Stimulated activated CD4-positive, alpha-beta T cell treated with anti-CD3 and anti-CD28 coated beads, Interleukin-1b, Interleukin-23, amount 100 ng/mL, for 1 hour (primary cell): ENCODE measurements at places on chromosomes 3 and 15.

DNA sequence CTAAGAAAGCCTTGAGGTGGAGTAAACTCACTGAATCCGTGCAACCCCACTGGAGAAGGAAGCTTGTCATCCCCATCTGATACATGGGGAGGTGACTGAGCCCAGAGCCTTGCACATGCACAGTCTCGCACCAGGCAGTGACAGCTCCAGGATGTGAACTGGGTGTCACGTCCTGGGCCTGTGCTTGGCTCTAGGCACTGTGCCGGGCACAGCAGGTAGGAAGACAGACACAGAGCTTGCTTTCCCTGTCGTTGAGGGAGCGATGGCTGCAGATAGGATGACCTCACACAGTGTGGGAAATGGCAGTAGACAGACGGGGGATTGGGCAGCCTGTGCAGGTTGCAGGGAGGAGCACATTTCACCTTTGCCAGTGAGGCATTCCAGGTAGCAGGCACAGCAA is 12.2 kb upstream of the ATP2B2 start:
- no peak for DNase-seq

DNA sequence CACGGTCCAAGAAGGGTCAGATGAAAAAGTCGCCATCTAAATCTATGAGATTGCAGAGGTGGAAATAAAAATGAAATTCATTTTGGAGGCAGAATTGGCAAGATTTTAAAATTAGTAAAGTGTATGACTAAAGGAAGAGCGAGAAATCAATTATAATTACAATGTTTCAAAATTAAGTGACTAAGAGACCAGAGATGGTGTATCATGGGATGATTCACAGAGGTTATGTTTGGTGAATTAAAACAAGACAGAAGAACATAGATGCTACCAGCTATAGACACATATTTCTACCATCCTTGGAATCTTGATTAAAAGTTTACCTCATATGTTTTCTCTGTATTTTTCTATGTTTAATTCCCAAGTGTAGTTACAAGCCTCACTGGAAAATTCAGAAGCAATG is 308.9 kb upstream of the DNAJC19 start:
- no peak for DNase-seq

GRCh38 chr3:194690501-194691372 is 5.1 kb downstream of the FAM43A start:
- DNase-seq = no peak

- no peak for DNase-seq
Observed at GRCh38 chr3:71241981-71242560, 341.5 kb downstream of the FOXP1 start.

DNA sequence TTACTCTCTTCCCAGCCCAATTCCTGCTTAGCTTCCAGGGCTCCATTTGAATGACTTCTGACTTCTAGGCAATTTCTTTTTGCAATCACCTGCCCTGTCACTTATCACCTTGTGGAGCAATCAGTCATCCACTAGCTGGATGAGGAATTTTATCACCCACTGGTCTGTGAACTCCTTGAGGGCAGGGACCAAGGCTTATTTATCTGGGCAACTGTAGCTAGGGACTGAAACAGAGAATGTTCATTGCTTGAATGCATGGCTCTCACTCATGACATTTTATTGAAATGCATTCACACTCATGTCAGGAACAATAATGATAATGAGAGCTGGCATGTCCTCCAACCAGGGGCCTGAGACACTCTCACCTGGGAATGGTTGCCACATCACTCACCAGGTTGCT is 15.5 kb downstream of the TNFAIP8L3 start:
- DNase-seq = no peak

GRCh38 chr15:47924381-47924780 is 196.4 kb upstream of the SLC24A5 start:
- DNase-seq = no peak

DNA sequence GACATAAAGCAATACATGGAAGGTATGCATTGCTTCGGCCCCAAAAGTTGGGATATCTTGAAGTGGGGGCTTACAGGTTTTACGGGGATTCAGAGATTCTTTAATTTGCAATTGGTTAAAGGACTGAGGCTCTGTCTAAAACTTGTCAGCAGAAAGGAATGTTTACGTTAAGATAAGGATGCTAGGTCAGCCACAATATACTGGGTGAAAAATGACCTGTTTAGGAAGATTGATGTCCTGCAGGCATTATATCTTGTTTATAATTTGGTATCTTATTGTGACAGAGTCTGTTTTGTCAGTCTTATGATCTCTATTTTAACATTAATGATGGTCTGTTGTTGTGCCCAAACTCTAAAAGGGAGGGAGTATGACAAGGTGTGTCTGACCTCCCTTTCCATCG is 15.3 kb upstream of the CCNDBP1 start:
- DNase-seq = no peak

- no peak for DNase-seq
Observed at GRCh38 chr3:3632449-3632848, 166.8 kb upstream of the LRRN1 start.

DNA sequence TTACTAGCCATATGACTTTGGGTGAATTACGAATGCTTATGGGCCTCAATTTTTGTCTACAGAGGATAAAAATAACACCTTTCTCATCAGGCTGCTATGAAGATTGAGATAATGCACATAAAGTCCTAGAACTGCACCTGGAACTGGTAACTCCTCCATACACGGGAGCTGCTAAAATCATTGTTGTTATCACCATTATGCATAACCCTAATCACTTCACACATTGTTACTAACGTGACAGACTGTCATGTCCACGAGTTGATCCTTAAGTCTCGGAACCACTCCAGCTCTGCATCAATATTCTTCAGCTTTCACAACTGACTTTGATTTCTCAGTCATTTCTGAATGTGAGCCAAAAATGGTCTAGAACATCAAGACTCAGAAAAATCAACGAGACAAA is 64.1 kb downstream of the RFTN1 start:
- no peak for DNase-seq

DNA sequence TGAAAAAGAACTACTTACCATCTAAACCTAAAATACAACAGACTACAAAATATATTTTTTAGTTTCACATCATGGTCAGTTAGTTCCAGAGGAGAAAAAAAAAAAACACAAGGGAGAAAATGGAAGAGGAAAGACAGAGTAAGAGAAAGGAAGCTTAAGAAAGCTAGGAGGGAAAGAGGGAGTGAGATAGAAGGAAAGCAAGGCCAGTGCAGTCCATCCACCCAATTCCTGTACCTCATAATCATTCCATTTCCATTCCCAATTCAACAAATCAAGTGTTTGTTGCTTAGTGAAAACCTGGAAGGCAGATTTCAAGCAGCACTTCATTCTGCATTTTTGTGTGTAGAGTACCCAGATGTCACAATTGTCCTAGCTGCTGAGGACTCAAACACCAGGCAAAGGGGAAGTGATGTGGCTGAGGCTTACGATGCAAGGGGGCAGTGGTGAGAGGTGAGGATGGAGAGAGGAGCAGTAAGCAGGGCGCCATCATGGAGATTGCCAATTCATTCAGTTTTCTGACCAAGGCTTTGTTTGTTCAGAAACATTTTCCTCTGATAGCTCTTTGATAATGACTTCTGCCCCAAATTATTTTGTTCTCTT is 83.6 kb upstream of the GSK3B start:
- DNase-seq = no peak

DNA sequence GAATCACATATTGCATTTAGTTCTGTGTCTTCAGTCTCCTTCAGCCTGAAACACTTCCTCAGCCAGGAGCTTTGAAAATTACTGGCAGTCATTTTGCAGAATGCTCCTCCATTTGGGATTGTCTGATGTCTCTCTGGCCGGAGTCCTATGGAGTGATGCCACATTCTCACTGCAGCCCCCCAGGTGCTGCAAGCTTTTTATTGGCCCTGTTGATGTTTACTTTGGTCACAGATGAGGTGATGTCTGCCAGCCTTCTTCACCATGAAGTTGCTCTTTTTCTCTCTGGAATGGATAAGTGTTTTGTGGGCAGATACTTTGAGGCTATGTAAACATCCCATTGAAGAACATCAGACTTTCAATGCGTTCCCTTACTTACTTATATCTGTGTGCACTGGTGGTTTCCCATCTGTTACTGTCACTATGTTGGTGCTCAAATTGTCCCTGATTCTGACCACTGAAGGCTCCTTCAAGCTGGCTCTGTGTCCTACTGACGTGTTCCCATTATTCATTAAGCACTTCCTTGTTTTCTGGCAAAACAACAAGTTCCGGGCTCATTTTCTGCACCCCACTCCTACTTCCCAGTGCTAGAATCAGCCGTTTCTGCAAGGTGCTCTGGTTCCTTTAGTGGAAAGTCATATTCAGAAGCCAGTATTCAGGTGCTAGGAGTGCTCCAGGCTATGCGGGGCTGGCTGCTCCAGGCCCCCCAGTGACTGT is 1.4 kb upstream of the CLEC3B start:
- no peak for DNase-seq

GRCh38 chr3:87793337-87793877 is 265.4 kb downstream of the CGGBP1 start:
- no peak for DNase-seq

DNA sequence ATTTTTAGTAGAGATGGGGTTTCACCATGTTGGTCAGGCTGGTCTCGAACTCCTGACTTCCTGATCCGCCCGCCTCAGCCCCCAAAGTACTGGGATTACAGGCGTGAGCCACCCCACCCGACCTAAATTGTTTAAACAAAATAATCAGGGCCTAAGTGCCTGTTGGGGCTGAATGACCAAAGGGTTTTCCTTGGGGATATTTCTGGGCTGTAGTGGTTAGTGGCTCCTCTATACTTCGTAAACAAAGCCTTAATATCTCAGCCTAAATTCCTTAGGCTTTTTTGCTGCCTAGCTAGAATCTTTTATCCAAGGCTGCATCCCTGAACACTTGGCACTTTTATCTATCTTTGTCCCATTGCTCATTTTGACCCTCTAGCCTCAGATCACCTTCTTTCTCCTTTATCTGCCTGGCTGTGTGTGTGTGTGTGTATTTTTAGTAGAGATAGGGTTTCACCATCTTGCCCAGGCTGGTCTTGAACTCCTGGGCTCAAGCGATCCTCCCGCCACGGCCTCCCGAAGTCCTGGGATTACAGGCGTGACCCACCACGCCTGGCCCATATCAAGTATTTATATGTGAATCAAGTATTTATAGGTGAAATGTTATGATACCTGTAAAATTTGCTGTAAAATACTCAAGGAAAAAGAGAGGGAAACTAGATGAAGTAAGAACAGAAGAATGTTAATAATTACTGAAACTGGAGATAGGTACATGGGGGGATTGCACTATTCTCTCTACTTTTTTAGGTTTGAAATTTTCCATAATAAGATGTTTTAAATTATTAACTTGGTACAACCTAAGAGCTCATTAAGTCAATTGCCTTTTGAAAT is 1.8 kb downstream of the NUSAP1 start:
- DNase-seq = no peak

GRCh38 chr3:171760477-171760876 is 49.8 kb downstream of the PLD1 start:
- DNase-seq = no peak

DNA sequence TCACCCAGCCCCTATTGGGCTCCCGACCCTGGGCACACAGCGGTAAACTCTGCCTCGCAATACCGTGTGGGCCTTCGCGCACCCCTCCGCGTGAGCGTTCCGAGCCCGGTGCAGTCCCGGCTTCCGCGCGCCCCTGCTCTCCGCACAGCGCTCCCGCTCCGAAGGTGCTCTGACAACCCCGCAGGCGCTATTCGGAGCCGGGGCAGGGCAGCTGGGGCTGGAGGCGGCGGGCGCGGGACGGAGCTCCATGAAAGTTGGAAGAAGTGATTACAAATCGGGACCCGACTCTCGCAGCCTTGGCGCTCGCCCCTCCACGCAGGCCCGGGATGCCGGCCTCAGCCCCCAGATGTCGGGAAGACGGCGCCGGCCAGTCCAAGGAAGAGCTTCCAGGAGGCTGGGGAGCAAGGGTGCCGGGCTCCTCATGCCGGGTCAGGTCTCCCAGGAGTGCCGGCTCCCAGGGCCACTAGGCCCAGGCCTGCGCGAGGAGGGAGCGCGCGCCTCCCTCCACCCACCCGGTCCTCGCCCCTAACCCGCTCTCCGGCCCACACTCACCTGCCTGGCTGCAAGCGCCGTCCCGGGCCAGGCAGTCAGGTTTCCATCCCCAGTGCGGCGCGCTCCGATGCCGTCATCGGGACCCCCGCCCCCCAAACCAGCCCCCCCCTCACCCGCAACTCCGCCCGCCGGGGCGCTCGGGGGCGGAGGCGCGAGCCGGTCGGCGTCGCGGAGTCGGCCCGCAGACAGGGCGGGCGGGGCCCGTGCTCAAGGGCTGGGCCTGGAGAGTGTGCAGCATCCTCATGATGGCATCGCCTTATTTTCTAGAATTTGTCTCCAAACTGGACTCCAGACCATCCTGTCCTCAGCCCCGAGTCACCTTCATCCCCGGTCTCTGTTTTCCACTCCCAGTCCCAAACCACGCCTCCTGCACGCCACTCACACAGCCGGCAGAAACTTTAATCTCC is at the start of gene KIF7:
KIF7 (minus strand) TSS at position 621 of the 959 bp plus-strand sequence. CDS start 2,537 bp downstream, outside the sequence.
- no peak for DNase-seq

- DNase-seq = no peak
Observed at GRCh38 chr3:24318677-24319287, 175.9 kb downstream of the THRB start.

DNA sequence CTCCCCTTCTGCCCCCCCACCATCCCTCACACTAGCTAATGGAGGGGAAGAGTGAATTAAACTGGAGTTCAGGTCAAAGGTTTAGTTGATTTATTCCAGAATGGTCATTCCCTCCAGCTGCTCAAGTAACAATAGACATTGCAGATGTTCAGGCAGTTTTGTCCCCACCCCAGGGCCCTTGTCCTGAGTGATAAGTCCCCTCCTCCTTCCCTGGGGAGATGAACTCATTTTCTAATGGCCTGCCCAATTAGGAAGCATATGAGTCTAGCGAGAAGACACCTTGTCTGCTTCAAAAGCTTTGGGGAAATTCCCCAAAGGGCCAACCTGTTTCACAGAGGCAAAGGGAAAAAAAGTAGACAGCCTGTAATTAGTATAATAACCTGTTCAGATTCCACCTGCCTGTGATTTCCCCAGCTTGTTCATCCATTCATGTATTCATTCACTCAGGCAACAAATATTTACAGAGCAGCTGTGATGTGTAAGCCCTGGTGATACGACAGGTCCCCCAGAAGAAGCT is 165.3 kb downstream of the SHQ1 start:
- no peak for DNase-seq

- no peak for DNase-seq
Observed at GRCh38 chr3:139455855-139456254, 20.5 kb downstream of the RBP2 start.

- DNase-seq = no peak
Observed at GRCh38 chr15:48409623-48410022, 78.4 kb downstream of the DUT start.

DNA sequence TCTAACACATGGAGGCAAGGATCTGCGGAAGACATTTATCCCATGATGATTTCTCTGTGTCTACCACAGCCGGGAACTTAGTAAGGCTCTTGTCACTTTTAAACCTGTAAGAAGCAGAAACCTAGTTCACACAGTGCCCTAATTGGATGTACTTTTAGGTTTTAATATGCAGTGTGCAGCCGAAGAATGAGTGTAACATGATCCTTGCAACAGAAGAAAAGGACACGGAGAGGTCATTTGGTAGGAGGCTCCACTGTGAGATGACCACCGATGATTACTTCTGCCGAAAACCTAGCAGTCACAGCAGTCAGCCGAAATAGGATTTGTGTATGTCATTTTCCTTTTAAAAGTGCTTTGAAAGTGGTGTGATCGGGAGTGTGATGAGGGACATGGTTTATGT is 6.8 kb downstream of the CACNA1D start:
- DNase-seq = no peak

- no peak for DNase-seq
Observed at GRCh38 chr3:149620291-149621020, 37.4 kb downstream of the WWTR1 start.

GRCh38 chr3:115615001-115615814 is 8.1 kb upstream of the GAP43 start:
- no peak for DNase-seq
